ENCODE measurements at places on chromosomes 11 and 22.

DNA sequence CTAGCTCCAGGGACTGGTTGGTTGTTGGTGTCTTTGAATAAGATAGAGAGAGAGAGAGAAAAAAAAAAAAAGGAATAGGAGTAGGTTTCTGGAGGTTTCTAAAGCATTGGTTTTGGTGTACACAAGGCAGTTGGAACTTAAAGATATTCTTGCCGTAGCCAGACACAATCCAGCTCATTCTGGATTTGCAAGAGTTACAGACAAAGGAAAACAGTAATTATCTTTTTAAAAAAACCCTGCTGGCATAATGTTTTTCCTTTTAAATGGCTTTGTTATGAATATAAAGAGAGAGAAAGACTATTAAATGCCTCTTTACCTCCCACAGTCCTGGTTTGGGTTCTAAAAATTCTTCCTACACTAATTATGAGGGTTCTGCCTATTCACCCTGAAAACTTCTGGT is 120.4 kb upstream of the RAG2 start:
- H3K4me3 ChIP-seq, result no peak overlapping the region
- H3K27ac ChIP-seq, result no peak overlapping the region
- H3K4me1 ChIP-seq, result no peaks in the 10 kb centered on the region
- no peak for DNase-seq

GRCh38 chr11:128581561-128582272 is 5.6 kb downstream of the ETS1 start:
- no peak for DNase-seq
- peaks cover 20% of the 10 kb centered on the region for H3K4me1 ChIP-seq
- 0 out of 2 replicates have a peak overlapping the region, but pooled peaks have one; percentile 52 for H3K27ac ChIP-seq
- no peak overlapping the region for H3K4me3 ChIP-seq

DNA sequence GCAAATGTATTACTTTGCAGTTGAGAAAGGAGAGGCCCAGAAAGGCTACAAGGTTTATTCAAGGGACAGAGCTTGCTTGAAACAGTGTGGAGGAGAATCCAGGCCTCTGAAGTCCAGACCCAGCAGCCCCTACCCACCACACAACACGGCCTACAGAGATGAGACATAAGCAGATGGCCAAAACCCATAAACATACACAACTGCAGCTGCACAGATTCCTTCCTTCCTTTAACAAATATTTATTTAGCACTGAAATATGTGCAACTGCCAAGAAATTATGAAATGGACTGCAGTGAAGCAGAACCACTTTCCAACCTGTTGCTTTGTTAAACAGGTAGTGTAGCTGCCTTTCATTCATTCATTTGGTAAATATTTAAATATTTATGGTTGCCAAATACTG is 122.3 kb downstream of the SPATA19 start:
- H3K4me3 ChIP-seq, result no peak overlapping the region
- peaks cover 48% of the 10 kb centered on the region for H3K27me3 ChIP-seq
- no peak overlapping the region for H3K27ac ChIP-seq
- no peak for DNase-seq
- H3K4me1 ChIP-seq, result no peaks in the 10 kb centered on the region

- peaks cover 43% of the 10 kb centered on the region for H3K27me3 ChIP-seq
- no peaks in the 10 kb centered on the region for H3K4me1 ChIP-seq
- H3K36me3 ChIP-seq, result no peaks in the 10 kb centered on the region
- no peak overlapping the region for H3K4me3 ChIP-seq
- no peak for DNase-seq
- no peak overlapping the region for H3K27ac ChIP-seq
These were observed 1251.9 kb downstream of the BRD1 start for GRCh38 chr22:48575618-48576332.

DNA sequence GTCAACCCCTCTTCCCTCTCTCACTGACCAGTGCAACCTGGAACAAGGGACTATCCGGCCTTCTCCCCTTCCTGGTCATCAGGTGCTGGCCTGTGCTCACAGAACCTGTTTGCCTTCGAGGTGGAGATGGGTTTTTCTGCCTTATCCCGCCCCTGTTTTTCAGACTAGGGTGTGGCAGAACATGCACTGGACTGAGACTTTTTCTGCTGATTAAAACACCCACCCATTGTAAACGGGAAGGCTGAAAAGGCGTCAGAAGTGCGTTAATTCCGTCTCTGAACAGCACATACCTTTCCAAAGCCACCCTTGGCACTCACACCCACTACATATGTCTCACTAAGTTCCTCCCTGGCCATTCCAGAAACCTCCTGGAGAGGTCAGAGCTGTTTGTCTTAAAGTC is 4.4 kb upstream of the B3GNT6 start:
- no peaks in the 10 kb centered on the region for H3K27me3 ChIP-seq
- H3K4me3 ChIP-seq, result no peak overlapping the region
- no peaks in the 10 kb centered on the region for H3K36me3 ChIP-seq
- no peak overlapping the region for H3K27ac ChIP-seq

- H3K36me3 ChIP-seq, result no peaks in the 10 kb centered on the region
- no peak overlapping the region for H3K27ac ChIP-seq
- H3K4me3 ChIP-seq, result no peak overlapping the region
- no peaks in the 10 kb centered on the region for H3K4me1 ChIP-seq
- DNase-seq, result no peak
- peaks cover 28% of the 10 kb centered on the region for H3K27me3 ChIP-seq
These were observed 72.0 kb downstream of the RPUSD4 start for GRCh38 chr11:126139111-126140091.

DNA sequence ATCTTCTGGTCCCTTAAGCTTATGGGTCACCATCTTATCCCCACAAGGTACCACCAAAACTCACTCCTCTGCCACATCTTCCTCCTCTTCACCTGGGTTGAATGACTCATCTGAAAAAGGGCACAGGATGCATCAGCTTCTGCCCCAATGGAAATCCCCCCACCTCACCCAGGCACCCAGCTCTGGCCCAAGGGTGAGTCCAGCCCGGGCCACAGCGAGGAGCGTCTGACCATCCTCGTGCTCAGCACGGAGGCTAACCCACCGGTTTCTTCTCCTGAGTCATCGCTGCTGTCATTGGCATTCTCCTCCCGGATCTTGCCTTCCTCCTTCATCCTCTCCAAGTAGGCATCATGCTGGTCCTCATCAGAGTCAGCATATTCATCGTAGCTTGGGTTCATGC is 5.3 kb upstream of the TNKS1BP1 start:
- H3K27me3 ChIP-seq, result no peaks in the 10 kb centered on the region
- H3K36me3 ChIP-seq, result peaks cover 78% of the 10 kb centered on the region
- peaks cover 30% of the 10 kb centered on the region for H3K4me1 ChIP-seq

DNA sequence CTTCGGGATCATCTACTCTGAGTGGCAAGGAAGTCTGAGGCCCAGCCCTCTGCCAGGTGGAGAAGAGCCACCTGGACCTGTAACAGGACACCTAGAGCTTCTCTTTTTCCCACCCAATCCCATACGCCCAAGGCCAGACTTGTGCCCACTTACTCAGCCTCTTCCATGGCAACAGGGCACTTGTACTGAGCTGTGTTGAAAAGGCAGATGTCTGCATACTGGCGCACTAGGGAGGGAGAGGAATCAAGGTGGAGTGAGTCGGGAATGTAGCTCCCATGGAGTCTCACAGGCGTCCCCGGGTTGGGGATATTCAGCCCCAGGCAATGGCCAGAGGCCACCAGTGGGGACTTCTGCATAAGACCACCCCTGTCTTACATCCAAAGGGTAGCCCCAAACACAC is 36.1 kb downstream of the TPBGL start:
- no peak overlapping the region for H3K27ac ChIP-seq
- H3K36me3 ChIP-seq, result no peaks in the 10 kb centered on the region

GRCh38 chr11:114034956-114035355 is 24.6 kb upstream of the ZBTB16 start:
- H3K27me3 ChIP-seq, result peaks cover 67% of the 10 kb centered on the region
- H3K27ac ChIP-seq, result no peak overlapping the region

DNA sequence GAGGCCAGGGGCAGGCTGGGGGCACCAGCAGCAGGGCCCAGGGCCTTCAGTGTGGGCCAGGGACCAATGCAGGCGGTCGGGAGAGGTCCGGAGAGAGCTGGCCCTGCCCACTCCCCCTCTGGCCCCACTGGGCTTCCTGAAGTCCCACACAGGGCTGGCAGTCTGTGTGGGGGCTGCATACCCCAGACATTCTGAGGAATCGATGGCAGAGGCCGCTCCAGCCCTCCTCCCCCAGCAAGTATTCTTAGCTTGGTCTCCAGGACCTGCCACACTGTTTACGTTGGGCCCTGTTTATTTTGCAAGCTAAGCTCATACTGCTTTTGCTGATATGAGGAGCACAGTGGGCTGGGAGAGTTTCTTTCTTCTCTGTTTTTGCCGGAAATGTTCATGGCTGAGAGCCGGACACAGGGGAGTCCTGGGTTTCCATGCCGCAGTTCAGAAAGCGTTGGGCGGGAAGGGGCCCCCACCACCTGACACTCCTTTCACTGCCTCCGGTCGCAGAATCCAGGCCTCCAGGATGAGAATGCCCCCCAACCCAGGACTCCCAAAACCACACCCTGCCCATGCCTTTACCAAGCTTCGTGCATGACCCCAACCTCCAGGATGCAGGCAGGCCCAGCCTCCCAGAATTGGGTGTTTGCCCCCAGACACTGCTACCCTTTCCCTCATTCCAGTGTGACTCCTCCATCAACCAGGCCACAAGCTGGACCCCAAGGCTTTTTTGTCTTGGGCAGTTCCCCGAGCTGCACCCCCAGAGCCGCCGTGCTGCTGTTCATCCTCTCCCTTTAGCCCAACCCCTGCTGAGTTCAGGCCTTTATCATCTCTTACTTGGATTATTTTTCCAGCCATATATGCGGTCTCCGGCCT is 81.8 kb upstream of the KCNQ1OT1 start:
- peaks cover 14% of the 10 kb centered on the region for H3K4me1 ChIP-seq
- no peak overlapping the region for H3K4me3 ChIP-seq
- H3K36me3 ChIP-seq, result no peaks in the 10 kb centered on the region
- no peaks in the 10 kb centered on the region for H3K27me3 ChIP-seq
- DNase-seq, result no peak

GRCh38 chr22:30008401-30008800 is 71.9 kb upstream of the HORMAD2 start:
- DNase-seq, result no peak
- no peak overlapping the region for H3K27ac ChIP-seq
- H3K27me3 ChIP-seq, result no peaks in the 10 kb centered on the region

DNA sequence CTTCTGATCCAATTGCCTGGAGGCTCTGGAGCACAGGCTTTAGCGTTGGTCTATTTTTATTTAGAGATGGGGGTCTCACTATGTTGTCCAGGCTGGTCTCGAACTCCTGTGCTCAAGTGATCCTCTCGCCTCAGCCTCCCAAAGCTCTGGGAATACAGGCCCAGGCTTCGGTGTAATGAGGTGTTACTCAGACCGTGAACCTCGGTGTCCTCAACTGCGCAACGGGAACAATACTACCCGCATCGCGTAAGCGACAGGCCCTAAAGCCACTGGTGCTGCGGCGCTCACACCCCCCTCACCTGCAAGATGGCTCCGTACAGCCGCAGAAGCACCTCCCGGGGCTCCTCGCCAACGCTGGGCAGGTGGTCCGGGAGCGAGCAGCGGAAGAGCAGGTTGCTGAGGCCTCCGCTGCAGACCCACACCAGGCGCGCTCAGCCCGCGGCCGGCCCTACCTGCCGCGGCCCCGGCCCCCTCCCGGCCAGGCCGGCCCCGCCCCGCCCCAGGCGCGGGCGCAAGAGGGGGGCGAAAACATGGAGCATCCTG is 628 bp downstream of the CHKB start:
- H3K4me3 ChIP-seq, result peak overlapping the region; percentile 89
- H3K27me3 ChIP-seq, result no peaks in the 10 kb centered on the region
- peaks cover 18% of the 10 kb centered on the region for H3K4me1 ChIP-seq
- H3K27ac ChIP-seq, result peak overlapping the region; percentile 86
- DNase-seq, result peak; percentile 50
- H3K36me3 ChIP-seq, result peaks cover 11% of the 10 kb centered on the region

DNA sequence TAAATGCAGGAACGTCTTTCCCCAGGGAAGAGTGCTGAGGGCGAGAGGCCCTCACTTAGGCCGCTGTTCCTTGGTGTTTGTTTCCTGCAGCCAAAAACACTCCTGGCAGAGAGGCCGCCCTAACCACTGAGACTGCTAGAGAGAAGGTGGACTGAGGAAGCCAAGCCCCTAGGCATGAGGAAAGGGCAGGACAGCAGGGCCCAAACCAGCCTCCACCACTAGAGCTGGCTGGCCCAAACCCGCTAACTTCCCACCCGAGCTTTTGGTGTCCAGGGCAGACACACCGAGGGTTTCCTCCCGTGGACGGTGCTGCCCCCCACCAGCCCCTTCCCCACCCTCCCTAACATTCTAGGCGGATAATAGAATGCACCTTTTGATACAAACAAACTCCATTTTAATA is 6.0 kb downstream of the FGF19 start:
- no peaks in the 10 kb centered on the region for H3K27me3 ChIP-seq
- peaks cover 45% of the 10 kb centered on the region for H3K4me1 ChIP-seq
- no peak overlapping the region for H3K4me3 ChIP-seq
- H3K36me3 ChIP-seq, result no peaks in the 10 kb centered on the region
- no peak overlapping the region for H3K27ac ChIP-seq
